ENCODE measurements at places on chromosomes 4 and X.

- DNase-seq = no peak
Observed at GRCh38 chr4:53704329-53704728, 113.0 kb upstream of the LNX1 start.

DNA sequence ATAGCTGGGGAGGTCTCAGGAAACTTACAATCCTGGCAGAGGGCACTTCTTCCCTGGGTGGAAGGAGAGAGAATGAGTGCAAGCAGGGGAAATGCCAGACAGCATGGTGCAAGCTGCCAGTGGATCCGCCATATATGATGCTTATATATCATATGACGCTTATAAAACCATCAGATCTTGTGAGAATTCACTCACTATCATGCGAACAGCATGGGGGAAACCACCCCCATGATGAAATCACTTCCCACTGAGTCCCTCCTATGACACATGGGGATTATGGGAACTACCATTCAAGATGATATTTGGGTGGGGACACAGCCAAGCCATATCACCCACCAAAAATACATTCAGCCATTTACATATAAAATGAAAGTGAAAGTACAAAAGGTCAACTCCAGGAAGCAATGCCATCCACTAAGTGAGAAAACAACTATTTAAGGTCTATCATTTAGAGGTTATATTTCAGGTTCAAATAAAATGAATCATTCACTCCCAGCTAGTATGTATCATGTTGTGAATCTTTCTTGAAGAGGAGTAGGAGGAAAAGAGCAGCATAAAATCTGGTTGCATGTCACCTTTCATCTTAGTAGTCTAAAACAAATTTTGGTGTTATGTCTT, 20.3 kb upstream of the DYNLT3 start:
- no peak for DNase-seq

GRCh38 chr4:62871078-62871477, 1538.2 kb downstream of the TECRL start:
- no peak for DNase-seq

- DNase-seq = no peak
Observed at GRCh38 chrX:56233682-56234081, 1.5 kb downstream of the KLF8 start.

GRCh38 chr4:127251423-127251822, 381.3 kb upstream of the INTU start:
- DNase-seq = no peak

- DNase-seq = no peak
Observed at GRCh38 chr4:93842601-93843252, 14.2 kb downstream of the ATOH1 start.

- no peak for DNase-seq
Observed at GRCh38 chr4:71262161-71262560, 76.7 kb upstream of the SLC4A4 start.

DNA sequence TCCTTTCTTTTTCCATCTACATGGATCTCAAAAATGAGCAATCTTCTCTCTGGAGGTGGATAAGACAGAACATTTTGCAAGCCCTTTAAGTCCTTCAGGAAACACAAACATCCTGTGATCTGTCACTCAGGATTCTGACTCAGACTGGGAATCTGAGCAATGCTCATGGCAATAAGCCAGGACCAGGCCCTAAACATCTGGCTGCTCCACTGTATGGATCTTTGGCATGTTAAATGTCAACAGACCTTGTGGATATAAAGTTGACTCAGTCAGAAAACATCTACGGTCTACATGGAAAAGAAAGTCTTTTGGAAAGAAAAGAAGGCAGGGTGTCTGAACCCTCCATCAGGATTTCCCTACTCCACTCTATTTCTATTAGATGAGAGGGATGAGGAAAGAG, 17.8 kb upstream of the CHIC2 start:
- DNase-seq = no peak

GRCh38 chr4:141636771-141637460, 533 bp downstream of the IL15 start:
- peak; percentile 9 for DNase-seq

DNA sequence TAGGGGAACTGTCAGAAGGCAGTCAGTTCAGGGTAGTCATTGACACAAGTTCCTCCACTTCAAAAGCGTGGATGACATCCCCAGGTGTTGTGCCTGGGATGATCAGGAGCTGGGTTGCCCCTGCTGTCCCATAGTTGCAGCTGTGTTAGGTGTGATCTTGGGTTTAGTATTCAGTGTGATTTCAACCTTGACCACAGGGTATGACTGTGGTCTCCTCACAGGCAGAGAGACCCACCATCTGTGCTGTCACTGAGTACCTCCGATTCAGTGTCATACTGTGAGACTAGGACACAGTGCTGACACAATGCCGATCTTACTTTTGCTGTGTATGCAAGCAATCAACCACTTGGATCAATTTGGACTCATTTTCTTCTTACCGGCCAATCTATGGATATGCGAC, 25.2 kb downstream of the FOXR2 start:
- DNase-seq = no peak

GRCh38 chrX:42955349-42955748, 177.4 kb upstream of the PPP1R2C start:
- DNase-seq = no peak

GRCh38 chrX:4588466-4588865, 875.0 kb upstream of the PRKX start:
- DNase-seq = no peak

DNA sequence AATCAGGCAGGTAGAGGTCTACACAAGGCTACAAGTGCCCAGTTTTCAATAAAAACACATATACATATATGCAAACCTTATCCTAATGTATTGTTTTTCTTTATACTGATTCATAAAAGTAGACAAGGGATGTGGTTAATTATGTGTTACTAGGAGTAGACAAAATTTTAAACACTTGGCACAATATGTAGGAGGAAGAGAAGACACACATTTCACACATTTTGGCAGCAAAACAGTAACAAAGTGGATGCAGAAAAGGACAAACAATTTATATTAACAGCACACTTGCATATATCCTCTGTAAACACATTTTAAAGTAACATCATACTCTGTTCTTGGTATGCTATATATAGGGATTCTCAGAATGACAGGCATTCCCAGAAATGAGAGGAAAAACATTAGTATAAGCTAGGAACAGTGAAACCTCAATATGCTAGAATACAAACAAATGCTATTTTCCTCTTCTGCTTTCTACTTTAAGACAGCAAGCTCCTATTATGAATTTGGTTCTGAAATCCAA, 63.8 kb downstream of the GPRIN3 start:
- no peak for DNase-seq

DNA sequence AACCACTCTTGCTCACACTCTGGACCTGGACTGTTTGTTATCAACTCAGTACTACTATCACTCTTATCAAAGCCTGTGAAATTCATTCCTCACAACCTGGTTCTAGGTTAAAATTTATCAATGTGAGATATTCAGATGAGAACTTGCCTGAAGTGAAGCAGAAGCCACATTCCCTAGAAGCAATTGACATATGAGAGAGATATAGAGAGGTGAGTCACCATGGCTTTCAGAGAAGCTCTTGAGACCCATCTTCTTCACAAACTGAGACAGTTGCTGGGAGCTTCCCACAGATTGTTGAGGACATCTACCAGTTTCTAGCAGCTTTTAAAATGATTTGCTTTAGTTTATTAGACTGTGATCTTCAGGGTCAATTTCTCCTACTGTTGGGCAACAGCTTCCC, 316.9 kb upstream of the TET2 start:
- no peak for DNase-seq

DNA sequence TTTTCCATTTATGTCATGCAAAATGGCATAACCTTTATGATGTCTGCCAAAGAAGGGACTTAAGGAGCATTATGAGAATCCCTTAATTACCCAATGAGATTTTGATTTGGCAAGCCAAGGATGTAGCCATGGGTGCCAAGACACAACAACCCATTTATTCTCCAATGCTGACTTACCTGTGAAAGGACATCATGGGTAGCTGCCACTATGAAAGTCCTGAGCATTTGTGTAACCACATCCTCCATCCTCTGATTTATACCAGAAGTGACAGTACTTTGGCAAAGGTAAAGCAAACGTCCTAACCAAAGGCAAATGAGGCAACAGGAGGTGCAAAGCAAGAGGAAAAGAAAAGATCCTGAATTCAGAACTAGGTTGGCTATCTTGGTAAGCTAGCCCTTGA, 87.3 kb upstream of the EMCN start:
- no peak for DNase-seq

DNA sequence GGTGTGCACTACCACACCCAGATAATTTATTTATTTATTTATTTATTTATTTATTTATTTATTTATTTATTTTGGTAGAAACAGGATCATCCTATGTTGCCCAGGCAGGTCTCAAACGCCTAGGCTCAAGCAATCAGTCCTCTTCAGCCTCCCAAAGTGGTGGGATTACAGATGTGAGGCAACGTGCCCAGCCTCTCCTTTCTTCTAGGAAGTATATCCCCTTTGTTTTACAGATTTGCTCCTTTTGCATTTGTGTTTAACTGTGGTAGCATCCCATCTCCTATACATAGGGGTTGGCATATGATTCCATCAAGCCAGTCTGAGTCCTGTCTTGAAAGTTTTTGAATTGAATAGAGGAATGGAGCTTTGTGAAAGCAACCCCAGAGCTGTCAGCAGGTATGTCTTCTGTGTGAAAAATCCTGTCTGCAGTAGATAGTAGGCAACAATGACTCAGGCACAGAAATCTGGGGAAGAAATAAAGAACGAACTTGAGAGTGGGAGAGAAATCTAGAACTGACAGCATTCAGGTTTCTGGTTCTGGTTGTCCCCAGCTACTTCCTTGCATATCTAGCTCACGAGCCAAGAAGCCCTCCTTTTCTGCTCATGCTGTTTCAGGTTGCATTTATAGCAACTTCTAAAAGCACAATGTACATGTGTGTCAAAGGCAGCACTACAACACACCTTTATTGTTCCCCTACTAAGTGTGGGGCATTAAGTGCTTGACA, 113.7 kb upstream of the LSM6 start:
- no peak for DNase-seq

GRCh38 chr4:60590116-60590515, 610.0 kb upstream of the ADGRL3 start:
- DNase-seq = no peak

GRCh38 chr4:151676301-151676700, 84.5 kb downstream of the GATB start:
- DNase-seq = no peak

Data from activated T-helper 9 cell treated with anti-CD3 and anti-CD28 coated beads, Interleukin-2, amount 50 U/mL, for 16 hours (primary cell).